ENCODE measurements at places on chromosomes 4 and X. TPM values are rescaled to one million over a fixed set of nuclear protein-coding genes. Genes with fewer than 3 reads are reported as not detected.
A peak's percentile ranks its signal among the peaks of the same experiment; 100 is the strongest.

DNA sequence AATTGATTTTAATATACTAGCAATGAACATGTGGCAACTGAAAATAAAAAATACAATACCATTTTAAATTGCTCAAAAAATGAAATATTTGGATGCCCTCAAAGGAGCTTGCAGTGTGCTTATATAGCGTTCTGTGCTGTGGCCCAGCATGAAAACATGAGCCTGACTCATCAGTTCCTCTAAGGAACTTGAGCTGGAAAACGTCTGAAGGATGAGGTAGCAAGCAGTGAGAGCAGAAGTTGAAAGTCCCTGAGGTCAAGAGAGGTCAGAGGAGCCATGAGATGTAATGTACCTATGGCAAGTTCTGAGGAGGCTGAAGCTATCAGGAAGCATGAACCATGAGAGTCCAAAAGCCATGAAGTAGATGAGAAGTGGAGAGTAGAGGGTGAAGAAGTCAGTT, 59.7 kb downstream of the HMGB3 start:
- H3K27ac ChIP-seq: no peak overlapping the region
- no peaks in the 10 kb centered on the region for H3K27me3 ChIP-seq
- no peak for DNase-seq
- H3K4me1 ChIP-seq: no peaks in the 10 kb centered on the region
- H3K36me3 ChIP-seq: no peaks in the 10 kb centered on the region
- H3K4me3 ChIP-seq: no peak overlapping the region

DNA sequence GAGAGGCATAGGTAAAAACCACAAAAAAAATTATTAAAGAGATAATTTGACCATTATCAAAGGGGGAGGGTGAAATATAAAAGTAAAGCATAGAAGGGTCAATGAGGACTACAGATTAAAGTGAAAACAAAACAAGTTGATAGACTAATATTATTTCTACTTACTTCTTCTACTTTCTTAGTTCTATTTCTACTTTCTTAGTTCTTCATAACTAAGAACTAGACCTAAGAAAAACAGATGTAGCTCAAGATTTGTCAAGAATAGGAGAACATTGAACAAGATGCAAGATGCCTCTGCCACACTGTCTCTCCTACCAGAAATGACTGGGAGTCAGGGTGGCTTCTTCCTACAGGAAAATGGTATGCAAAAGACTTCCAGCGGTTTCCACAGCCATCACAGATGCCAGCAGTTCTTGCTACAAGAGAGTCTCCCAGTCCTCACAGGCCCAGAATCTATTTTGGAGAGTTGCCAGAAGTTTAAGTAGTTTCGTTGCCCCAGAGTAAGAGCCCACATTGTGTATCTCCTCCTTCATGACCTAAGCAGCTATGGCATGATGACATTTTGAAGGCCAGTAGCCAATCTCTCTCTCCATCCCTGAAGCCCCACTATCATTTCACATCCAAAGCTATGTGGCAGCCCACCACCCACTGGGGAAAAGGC, 42.9 kb upstream of the DDX60 start:
- peaks cover 3% of the 10 kb centered on the region for H3K4me1 ChIP-seq
- no peak overlapping the region for H3K4me3 ChIP-seq
- H3K36me3 ChIP-seq: peaks cover 58% of the 10 kb centered on the region
- H3K27me3 ChIP-seq: no peaks in the 10 kb centered on the region
- H3K27ac ChIP-seq: no peak overlapping the region

Gene ARSH
- total RNA-seq: not detected

DNA sequence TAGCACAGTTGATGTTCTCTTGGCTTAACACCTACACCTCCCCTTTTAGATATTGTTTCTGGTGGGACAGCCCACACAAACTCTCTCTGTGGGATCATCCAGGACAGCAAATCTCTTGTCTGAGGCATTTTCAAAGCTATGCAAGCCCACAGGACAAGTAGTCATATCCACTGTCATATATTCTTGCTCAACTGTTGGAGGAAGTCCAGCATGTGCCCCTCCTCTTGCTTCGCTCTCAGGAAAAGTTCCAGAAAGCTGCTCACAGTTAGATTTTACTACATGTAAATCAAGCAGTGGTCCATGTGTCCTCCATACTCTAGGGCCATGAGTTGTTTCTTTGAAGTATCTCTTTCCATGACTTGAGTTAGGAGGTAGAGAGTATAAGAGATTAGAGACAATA, 260.7 kb downstream of the INPP4B start:
- H3K4me3 ChIP-seq: no peak overlapping the region
- no peaks in the 10 kb centered on the region for H3K27me3 ChIP-seq
- peaks cover 2% of the 10 kb centered on the region for H3K36me3 ChIP-seq
- DNase-seq: no peak

- DNase-seq: no peak
- H3K27ac ChIP-seq: no peak overlapping the region
- no peak overlapping the region for H3K4me3 ChIP-seq
- no peaks in the 10 kb centered on the region for H3K4me1 ChIP-seq
- H3K36me3 ChIP-seq: no peaks in the 10 kb centered on the region
- H3K27me3 ChIP-seq: no peaks in the 10 kb centered on the region
Observed at GRCh38 chr4:82652062-82652461, 90.3 kb upstream of the TMEM150C start.

- no peaks in the 10 kb centered on the region for H3K27me3 ChIP-seq
- H3K36me3 ChIP-seq: no peaks in the 10 kb centered on the region
- no peak for DNase-seq
- H3K27ac ChIP-seq: no peak overlapping the region
Observed at GRCh38 chr4:98620087-98620784, 38.2 kb downstream of the TSPAN5 start.

DNA sequence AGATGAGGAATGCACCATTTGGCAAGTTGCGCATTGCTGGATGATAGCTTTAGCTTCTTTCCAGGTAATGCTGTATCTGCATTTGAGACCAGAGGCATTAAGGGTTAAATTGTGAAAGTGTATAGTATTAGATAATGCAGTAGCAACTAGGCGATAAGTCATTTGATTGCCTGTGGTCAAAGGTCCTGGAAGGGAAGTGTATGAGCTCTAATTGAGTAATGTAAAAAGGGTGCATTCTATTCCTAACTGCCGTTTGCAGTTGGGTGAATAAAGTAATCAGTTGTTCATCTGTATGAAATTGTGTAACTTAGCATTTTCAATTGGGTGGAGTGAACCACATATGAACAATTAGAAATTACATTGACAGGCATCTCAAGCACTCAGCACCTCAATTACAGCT, 54.5 kb upstream of the WDR1 start:
- no peak overlapping the region for H3K27ac ChIP-seq
- peaks cover 2% of the 10 kb centered on the region for H3K27me3 ChIP-seq
- no peak overlapping the region for H3K4me3 ChIP-seq
- no peak for DNase-seq
- H3K4me1 ChIP-seq: no peaks in the 10 kb centered on the region

DNA sequence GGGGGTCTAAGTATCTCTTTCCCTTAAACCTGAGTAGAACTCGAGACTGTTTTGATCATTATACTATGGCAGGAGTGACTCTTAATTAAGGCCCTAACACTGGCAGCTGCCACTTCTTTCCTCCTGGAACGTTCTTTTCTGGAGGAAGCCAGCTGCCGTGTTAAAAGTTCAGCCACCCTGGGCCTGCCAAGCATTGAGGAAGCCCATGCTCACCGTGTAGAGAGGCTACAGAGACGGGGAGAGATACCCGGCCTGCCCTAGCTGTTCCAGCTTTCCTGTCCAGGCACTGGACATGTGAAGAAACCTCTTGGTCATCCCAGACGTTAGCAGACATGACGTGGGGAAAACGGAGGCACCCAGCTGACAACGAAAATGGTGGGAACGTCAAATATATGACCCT, 274.1 kb downstream of the ARHGAP10 start:
- H3K4me1 ChIP-seq: peaks cover 5% of the 10 kb centered on the region
- peaks cover 1% of the 10 kb centered on the region for H3K36me3 ChIP-seq
- H3K27ac ChIP-seq: no peak overlapping the region
- H3K4me3 ChIP-seq: no peak overlapping the region

DNA sequence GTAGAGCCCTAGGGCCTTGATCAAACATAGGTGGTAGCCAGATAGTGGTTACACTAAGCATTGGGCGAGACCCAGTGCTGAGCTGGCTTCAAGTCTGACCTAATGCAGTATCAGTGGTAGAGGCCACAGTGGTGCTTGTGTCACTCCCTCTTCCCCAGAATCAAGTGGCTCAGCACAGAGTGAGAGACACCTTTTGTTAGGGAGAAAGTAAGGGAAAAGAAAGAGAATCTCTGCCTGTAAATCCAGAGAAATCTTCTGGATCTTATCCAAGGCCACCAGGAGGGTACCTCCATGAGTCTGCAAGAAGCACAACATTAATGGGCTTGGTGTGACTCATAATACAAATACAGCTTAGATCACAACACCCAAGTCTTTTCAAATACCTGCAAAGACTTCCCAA, 117.7 kb upstream of the SLC6A14 start:
- no peaks in the 10 kb centered on the region for H3K4me1 ChIP-seq
- no peaks in the 10 kb centered on the region for H3K27me3 ChIP-seq
- no peak overlapping the region for H3K27ac ChIP-seq
- no peak for DNase-seq
- H3K36me3 ChIP-seq: no peaks in the 10 kb centered on the region

- no peaks in the 10 kb centered on the region for H3K36me3 ChIP-seq
- peaks cover 3% of the 10 kb centered on the region for H3K4me1 ChIP-seq
- no peak overlapping the region for H3K27ac ChIP-seq
- H3K4me3 ChIP-seq: no peak overlapping the region
- DNase-seq: no peak
Observed at GRCh38 chrX:15114743-15115566, 154.9 kb downstream of the ASB9 start.

Gene SLC16A2
- total RNA-seq: 0.36 TPM

- H3K27ac ChIP-seq: no peak overlapping the region
- no peaks in the 10 kb centered on the region for H3K36me3 ChIP-seq
- H3K4me3 ChIP-seq: no peak overlapping the region
- DNase-seq: no peak
Observed at GRCh38 chr4:68283095-68283494, 37.6 kb upstream of the TMPRSS11B start.

DNA sequence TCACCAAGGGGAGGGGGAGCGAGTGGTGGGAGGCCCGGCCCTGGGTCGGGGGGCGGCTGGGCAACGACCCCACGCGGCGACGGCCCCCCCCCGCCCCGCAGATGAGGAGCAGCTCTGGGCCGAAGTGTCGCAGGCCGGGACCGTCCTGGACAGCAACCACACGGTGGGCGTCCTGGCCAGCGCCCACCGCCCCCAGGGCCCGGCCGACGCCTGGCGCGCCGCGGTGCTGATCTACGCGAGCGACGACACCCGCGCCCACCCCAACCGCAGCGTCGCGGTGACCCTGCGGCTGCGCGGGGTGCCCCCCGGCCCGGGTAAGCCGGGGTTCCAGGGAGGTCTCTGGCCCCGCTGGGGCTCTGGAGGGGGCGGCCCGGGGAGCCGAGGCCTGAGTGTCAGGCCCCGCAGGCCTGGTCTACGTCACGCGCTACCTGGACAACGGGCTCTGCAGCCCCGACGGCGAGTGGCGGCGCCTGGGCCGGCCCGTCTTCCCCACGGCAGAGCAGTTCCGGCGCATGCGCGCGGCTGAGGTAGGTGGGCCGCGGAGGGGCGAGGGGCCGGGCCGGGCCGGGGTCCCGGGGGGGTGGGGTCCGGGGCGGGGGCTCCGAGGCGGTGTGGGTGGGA, 8.7 kb upstream of the FGFRL1 start:
- H3K27me3 ChIP-seq: peaks cover 54% of the 10 kb centered on the region
- no peaks in the 10 kb centered on the region for H3K4me1 ChIP-seq
- H3K36me3 ChIP-seq: no peaks in the 10 kb centered on the region
- H3K4me3 ChIP-seq: no peak overlapping the region
- DNase-seq: no peak

GRCh38 chrX:120271218-120271617, 20.6 kb downstream of the ZBTB33 start:
- H3K27ac ChIP-seq: no peak overlapping the region
- DNase-seq: no peak
- H3K4me1 ChIP-seq: peaks cover 11% of the 10 kb centered on the region
- no peak overlapping the region for H3K4me3 ChIP-seq

Gene PPEF1
- total RNA-seq: not detected

Gene CXCL5
- total RNA-seq: not detected

DNA sequence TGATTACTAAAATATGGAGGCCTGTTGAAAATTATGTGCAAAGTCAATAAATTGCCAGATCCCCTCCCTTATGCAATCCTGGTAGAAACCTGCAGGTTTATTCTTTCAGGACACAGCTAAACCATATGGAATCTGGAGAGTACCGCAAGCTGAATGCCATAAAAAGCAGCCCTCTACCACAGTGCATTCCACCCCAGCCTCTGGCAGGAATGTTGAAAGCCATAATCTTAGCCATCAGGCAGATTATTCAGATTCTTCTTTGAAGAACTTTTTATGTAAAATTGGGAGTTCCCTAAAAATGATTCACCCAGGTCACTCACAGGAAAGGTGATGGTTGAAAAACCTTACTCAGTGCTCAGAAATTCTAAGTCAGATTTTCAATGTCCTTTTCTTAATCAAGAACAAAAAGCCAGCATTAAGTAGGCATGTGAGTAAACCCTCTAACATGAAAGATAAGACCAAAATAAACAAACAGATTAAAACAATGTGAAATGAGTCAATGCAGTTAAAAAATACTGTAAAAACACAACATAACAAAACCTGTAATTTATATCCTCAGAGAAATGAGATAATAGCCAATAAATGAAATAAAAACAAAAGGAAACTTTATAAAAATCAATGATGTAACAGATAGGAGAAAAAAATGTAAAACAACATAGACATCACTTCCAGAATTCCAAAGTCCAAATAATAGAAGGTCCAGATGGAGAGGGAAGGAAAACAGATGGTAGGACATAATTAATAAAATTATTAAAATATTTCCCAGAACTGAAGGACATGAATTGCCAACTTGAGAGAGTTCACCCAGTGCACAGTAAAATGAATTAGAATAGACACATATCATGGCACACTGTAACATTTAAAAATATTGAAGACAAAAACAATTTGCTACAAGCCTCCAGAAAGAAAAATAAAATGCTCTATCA, 226.9 kb downstream of the FSTL5 start:
- H3K4me3 ChIP-seq: no peak overlapping the region
- H3K27ac ChIP-seq: no peak overlapping the region
- no peaks in the 10 kb centered on the region for H3K27me3 ChIP-seq
- H3K36me3 ChIP-seq: no peaks in the 10 kb centered on the region
- no peaks in the 10 kb centered on the region for H3K4me1 ChIP-seq
- no peak for DNase-seq

DNA sequence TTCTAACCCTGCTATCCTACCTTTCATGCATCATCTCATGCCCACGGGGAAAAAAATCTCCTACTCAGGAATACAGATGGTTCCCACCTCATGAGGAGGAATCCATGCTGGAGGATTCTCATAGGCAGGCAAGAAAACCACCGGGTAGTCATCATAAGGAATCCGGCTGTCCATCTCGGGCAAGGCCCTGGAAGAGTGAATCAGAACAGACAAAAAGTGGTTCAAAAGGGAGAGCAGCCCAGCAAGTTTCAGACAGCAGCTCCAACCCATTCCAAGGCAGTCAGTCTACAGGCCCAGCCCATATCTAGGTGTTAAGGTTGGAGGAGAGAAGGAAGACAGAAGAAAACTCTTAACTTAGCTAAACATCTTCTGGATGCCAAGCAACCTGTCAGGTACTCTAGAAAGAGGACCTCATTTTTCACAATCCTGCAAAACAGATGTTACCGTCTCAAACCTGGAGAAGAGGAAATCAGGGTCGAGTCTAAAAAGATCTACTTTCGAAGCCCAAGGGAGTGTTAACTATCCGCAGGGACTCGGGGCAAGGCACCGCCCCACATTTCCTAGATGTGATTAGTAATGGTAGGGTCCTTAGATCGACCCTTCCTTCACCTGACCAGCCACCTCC, 447 bp downstream of the PDZD11 start:
- H3K27ac ChIP-seq: peak overlapping the region; percentile 85
- peaks cover 10% of the 10 kb centered on the region for H3K36me3 ChIP-seq
- peak overlapping the region; percentile 90 for H3K4me3 ChIP-seq
- H3K4me1 ChIP-seq: peaks cover 9% of the 10 kb centered on the region
- no peak for DNase-seq

All from activated CD8-positive, alpha-beta T cell treated with anti-CD3 and anti-CD28 coated beads for 36 hours (primary cell).